Stimulated activated CD8-positive, alpha-beta memory T cell treated with anti-CD3 and anti-CD28 coated beads, Interleukin-7, amount 100 ng/mL, for 1 hour (primary cell): ENCODE measurements at places on chromosomes 2 and 18.
A peak's percentile ranks its signal among the peaks of the same experiment; 100 is the strongest.

GRCh38 chr18:76450452-76451395 is 44.3 kb downstream of the ZNF516 start:
- DNase-seq: no peak

- no peak for DNase-seq
Measured at GRCh38 chr2:228987441-228988155, 283.5 kb downstream of the PID1 start.

DNA sequence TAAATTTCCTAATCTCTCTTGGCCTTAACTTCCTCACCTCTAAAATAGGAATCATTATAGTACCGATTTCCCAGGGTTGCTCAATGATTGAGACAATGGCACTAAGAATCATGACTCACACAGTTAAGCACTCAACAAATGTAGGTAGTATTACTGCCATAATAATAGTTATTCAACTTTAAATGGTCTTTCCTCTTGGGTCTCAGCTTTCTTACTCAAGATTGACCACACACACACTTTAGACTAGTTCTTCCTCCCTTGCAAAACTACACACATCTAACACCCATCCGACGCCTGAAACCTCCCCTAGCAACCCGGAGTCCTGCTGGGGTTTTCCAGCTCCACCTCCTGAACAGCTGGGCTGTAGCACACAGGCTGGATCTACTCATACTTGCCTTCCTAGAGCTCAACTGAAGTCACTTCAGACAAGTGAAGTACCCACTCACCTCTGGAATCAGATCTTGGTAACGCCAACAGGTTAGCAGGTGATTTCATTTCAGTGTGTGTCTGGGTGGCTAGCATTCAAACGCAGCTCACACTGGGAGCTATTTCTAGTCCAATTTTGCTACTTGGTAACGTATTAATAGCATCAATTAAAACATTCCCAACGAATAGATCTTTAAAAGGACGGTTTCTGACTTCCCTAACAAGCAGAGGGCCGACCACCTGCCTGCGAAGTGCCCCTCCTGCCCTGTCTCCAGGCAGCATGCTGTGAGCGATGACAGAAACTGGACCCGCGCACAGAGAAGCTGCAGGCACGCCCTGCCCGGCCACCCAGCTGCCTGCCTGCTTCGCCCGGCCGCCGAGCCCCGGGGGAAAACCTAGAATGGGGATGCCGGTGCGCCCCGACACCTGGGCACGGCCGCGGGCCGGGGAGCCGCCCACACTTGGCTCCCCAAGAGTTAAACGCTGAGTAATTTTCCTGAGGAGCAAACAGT is 1.1 kb downstream of the UXS1 start:
- DNase-seq: peak; percentile 7

DNA sequence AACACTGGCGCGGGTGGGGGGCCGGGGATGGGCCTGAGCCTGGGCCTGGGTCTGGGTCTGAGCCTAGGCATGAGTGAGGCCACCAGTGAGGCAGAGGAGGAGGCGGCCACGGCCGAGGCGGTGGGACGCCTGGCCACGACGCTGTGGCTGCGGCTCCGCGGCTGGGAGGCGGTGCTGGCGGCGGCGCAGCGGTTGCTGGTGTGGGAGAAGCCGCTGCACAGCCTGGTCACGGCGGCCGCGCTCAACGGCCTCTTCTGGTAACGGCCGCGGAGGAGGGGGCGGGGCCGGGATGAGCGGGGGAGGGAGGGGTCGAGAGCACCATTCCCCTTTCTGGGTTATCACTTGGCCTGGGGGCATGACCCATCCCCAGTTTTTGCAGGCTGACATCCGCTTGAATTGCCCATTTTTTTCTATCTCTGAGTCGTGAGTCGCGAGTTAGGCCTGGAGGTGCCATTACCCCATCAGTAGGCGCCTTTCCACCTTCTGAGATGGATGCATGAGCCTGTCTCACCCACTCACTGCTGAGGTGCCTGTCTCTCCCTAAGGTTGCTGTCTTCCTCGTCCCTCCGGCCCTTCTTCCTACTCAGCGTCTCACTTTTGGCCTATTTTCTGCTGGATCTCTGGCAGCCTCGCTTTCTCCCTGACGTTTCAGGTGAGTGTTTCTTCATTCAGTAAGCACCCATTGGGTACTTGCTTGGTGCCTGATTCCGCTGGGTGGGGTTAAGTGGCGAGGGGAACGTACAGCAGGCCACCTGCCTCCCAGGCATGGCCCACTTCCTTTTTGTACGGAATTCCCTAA is 501 bp downstream of the RETREG2 start:
- DNase-seq: no peak

DNA sequence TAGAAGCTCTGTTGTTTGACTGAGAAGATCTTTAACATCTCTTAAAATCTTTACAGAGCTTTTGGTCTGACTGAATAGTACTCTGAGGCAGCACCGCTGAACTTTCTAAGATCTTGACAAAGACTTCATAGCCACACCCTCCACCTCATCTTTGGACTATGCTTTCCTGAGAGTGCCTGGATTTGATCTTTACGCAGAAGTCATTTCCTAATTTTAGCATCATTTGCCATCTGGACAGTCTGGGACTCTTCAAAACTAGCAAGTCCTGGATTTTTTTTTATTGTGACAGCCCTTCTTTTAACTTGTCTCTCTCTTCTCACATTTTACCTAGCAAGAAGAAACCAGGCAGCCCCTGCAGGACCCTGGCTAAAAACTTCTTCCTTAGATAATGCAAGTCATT is 188.8 kb downstream of the CTIF start:
- no peak for DNase-seq

GRCh38 chr2:239765076-239765845 is 259.9 kb downstream of the NDUFA10 start:
- no peak for DNase-seq

DNA sequence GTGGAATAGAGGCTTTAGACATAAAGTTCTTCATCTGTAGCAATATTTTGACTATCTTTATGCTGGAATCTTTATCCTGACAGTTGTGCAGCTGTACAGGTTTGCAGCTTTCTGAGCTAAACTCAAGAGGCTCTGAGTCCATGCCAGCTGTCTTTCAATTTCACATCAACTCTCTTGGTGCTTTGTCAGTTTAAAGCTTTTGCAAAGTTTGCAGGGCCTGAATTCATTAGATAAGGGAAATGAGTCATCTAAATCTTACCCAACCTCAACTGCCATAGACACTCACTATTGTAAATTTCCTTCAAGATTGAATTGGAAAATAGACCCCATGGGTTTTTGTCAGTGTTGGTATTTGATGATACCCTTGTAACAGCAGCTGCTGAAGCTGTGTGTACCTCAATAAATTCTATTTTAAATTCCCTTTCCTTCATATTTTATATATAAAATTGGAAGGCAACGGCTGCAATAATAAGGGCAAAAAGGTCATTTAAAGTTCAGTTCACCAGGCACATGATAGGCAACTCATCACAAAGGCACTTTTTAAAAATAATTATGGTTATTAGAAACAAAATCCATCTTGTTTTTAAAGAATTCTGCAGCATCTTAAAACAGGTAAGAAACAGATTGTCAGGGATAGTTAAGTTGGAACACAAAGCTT is 169.9 kb upstream of the SLC39A10 start:
- no peak for DNase-seq

DNA sequence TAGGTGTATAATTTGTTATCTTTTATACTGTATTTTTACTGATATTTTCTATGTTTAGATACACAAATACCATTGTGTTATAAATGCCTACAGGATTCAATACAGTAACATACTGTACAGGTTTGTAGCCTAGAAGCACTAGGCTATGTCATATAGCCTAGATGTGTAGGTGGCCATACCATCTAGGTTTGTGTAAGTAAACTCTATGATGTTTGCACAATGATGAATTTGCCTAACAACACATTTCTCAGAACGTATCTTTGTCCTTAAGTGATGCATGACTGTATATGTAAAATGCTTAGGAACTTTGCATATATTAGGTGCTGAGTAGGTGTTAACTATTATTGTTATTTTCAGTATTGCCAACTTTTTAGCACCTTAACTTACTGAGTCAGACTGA is 17.3 kb downstream of the UNC80 start:
- no peak for DNase-seq

GRCh38 chr18:56568986-56569385 is 69.4 kb downstream of the TXNL1 start:
- DNase-seq: no peak

GRCh38 chr18:26717123-26717719 is 148.3 kb downstream of the AQP4 start:
- DNase-seq: no peak

- no peak for DNase-seq
Measured at GRCh38 chr18:48229552-48229981, 179.6 kb downstream of the ZBTB7C start.

DNA sequence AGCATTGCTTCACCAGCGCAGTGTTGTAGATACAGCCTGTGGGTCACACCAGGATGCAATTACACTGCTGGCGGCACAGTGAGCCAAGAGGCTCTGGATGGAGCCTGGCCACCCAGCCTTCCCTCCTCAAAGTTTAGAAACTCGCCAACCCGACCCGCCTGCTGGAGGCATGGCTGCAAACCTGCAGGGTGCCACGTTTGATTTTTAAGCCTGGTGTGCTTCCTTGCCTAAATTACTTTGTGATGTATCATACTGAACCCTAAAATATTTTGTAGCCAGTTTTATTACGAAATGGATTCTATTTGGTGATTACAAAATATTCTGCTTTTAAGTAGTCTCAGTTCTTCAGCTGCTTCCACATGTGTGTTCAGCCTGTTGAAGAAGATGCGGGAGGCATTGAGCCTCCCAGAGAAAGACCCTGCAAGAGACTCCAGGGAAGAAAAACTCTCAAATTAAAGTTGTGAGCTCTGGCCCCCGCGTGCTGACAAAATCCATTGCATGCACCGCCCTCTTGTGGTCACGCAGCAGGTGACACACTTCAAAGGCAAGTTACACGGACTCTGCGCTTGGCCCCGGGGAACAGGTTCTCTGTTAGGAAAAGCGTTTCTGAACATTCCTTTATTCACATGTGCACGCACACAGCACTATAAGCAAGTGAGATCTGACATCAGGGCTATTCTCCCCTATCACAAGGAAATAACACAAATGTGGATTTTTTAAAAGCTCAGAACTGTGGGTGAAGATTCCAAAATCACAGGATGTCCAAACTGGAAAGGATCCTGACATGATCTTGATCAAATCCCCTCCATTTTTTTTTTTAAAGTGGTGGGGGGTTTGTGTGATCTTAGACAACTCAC is 63.0 kb upstream of the TWIST2 start:
- DNase-seq: peak; percentile 29

DNA sequence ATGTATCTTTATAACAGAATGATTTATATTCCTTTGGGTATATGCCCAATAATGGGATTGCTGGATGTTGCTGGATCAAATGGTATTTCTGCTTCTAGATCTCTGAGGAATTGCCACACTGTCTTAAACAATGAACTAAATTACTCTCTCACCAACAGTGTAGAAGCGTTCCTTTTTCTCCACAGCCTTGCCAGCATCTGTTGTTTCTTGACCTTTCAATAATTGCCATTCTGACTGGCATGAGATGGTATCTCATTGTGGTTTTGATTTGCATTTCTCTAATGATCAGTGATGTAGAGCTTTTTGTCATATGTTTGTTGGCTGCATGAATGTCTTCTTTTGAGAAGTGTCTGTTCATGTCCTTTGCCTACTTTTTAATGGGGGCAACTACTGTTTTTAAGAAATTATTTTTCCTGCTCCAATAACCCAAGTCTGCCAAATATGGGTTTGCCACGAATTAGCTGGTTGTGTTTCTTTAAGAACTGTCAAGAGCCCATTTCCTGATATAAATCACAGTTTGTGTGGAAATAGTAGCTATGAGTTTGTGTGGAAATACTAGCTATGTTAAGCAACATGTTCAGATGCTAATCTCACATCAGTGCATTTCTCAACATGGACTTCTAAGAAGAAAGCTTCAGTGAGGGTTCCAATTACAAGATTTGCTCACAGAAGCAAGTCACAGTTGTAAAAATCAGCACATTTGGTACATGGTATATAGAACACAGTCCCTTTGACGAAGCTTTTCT is 259.4 kb downstream of the ANAPC1 start:
- DNase-seq: no peak

DNA sequence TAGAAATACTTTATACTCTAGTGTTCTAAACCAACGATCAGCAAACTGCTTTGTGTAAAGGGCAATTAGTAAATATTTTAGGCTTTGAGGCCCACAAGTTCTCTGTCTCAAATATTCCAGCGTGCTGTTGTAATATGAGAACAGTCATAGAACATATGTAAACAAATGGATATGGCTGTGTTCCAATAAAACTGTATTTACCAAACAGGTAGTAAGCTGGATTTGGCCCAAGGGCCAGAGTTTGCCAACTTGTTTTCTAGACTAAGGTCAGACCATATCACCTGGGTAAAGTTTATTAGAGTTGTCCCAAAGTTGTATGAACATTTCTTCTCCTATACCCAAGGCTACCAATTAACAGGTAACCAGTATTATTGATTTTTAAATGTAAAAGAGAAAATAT is 303.2 kb upstream of the MC4R start:
- DNase-seq: no peak

DNA sequence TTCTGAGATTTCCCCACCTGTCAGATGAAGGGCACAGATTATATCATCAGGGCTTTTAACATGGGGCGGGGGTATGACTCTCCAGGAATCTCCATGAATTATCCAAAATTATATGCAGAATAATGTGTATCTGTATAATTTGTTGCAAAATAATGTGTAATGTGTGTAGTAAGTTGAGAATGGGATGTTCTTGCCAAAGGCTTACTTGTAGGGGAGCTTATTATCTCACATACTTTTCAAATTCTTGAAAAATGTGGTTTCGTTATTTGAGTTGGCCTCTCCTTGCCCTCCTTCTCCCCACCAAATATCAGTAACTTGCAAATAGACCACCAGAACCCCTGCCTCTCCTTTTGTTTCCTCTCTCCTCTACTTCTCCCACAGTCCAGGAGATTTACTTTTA is 35.6 kb downstream of the UBR3 start:
- no peak for DNase-seq

GRCh38 chr18:59453468-59453961 is 94.5 kb upstream of the LMAN1 start:
- DNase-seq: no peak

GRCh38 chr2:221817052-221817451 is 244.9 kb upstream of the EPHA4 start:
- DNase-seq: no peak

GRCh38 chr2:211387734-211388133 is 831.3 kb downstream of the CPS1 start:
- DNase-seq: no peak

- DNase-seq: no peak
Measured at GRCh38 chr2:156042895-156043294, 289.6 kb downstream of the NR4A2 start.

DNA sequence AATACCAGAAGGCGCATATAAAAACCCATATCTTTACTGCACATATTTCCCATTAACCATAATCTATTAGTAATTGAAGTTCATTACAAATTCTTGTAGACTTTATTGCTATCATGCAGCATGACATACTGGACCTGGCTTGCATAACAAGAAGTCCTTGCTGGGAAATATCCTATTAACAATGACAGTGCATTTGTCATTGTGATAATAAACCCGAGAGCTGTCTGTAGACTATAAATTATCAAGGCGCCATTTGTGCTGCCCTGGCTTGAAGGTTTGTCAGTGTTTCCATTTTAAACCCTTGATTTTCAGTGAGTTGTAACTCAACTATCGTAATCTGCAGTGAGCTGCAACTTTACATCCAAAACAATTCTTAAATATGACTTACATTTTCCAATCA is 59.0 kb downstream of the HNMT start:
- no peak for DNase-seq

GRCh38 chr2:135798275-135798705 is 38.7 kb downstream of the LCT start:
- DNase-seq: no peak

GRCh38 chr2:64841461-64841860 is 147.7 kb upstream of the SLC1A4 start:
- DNase-seq: no peak
